Activated CD8-positive, alpha-beta memory T cell treated with anti-CD3 and anti-CD28 coated beads, Interleukin-2, amount 50 U/mL, for 4 hours (primary cell): ENCODE measurements at places on chromosomes 16 and 17.

- DNase-seq: no peak
Observed at GRCh38 chr16:88347656-88348376, 34.9 kb upstream of the ZNF469 start.

- DNase-seq: no peak
Observed at GRCh38 chr16:15513156-15513555, 78.8 kb downstream of the BMERB1 start.

DNA sequence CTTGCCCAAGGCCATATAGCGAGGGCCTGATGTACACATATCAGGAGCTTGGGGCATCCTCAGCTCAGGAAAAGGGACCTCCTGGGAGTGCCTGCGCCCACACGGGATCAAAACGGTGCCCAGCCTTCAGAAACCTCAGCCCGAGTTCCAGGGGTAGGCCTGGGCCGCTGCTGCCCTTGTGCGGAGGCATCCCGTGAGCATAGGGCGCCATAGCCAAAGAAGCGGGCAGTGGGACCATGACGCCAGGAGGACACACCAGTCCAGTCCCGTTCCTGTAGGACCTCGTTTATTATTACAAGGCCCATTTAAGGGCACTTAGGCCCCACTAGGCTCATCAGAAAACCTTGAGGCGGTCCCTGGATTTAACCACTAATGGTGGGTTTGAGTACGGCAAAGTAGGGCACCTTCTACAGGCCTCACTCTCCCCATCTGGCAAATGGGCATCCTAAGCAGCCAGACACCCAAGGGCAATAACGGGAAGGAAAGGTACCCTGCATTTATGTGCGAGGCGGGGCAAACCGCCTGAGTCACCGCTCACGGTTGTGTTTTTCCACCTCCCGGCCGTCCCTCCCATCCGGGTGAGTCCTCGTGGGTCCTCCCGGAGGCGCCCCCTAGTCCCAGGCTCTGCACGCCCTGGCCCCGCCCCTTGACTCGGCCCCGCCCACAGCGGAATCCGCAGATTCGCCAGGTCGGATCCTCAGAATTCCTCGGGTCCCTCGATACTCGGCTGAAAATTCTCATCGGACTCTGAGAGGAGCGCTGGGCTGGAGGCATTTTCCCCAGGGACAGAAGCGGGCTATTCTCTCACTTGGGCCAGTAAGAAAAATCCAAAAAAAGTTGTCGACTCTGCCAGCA lies 726 bp upstream of the SETD1A start:
- peak; percentile 93 for DNase-seq

- DNase-seq: no peak
Observed at GRCh38 chr16:53433509-53433908, 762 bp upstream of the RBL2 start.

- DNase-seq: no peak
Observed at GRCh38 chr17:81234940-81235821, 3.7 kb downstream of the TEPSIN start.

GRCh38 chr16:5003211-5003610 lies 30.5 kb downstream of the NAGPA start:
- no peak for DNase-seq

GRCh38 chr16:165539-166374 lies at the start of gene HBM:
HBM (plus strand) TSS chr16:165978; CDS start chr16:165998, 20 bp downstream.
- no peak for DNase-seq

GRCh38 chr16:69930117-69930776 lies 20.9 kb upstream of the CLEC18A start:
- peak; percentile 34 for DNase-seq

- DNase-seq: peak; percentile 43
Observed at GRCh38 chr17:50865060-50865867, 890 bp downstream of the TOB1 start.

DNA sequence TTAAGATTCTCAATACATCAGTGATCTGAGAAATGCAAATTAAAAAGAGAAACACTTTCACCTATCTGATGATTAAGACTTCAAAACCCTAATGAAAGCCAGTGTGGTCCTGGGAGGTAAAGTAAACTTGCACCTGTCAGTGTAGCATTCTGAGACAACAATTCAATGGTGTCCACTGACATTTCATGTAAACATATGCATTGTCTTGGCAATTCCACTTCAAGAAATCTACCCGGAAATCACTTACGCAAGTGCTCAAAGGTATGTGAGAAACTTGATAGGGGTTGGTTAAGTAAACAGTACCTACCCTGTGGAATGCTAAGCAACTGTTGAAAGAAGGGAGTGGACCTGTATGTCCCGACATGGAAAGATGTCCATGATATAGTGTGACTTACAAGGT lies 2.1 kb downstream of the ST6GALNAC1 start:
- no peak for DNase-seq

- no peak for DNase-seq
Observed at GRCh38 chr17:59368218-59368857, 36.9 kb downstream of the YPEL2 start.

DNA sequence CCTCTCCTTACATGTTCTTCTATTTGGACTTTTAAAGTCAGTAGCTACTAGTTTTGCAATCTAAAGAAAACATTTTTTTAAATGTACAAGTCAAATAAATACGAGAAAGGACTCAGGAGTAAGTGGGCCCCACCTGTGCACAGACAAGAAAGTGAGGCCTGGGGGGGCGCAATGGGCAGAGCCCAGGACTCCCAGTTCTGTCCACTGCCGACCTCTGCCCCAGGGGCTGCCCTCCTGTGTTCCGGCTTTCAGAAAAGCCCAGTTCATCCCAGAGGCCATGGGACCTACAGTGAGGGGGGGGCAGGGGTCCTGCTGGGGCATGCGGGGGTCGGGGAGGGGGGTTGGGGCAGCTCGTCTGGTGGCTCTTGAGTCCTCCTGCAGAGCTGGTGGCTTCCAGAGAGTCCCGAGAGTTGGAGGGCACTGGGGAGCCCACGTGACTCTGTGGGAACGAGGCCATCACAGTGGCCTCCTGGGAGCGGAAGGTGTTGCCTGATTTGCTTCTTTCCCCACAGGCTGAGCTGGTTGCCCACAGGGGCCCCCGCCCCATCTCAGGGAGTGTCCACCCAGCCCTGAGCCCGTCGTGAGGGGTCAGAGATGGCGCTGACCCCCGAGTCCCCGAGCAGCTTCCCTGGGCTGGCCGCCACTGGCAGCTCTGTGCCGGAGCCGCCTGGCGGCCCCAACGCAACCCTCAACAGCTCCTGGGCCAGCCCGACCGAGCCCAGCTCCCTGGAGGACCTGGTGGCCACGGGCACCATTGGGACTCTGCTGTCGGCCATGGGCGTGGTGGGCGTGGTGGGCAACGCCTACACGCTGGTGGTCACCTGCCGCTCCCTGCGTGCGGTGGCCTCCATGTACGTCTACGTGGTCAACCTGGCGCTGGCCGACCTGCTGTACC lies 2.4 kb downstream of the UTS2R start:
- DNase-seq: no peak

- no peak for DNase-seq
Observed at GRCh38 chr17:79681101-79681621, 49.6 kb upstream of the ENPP7 start.

DNA sequence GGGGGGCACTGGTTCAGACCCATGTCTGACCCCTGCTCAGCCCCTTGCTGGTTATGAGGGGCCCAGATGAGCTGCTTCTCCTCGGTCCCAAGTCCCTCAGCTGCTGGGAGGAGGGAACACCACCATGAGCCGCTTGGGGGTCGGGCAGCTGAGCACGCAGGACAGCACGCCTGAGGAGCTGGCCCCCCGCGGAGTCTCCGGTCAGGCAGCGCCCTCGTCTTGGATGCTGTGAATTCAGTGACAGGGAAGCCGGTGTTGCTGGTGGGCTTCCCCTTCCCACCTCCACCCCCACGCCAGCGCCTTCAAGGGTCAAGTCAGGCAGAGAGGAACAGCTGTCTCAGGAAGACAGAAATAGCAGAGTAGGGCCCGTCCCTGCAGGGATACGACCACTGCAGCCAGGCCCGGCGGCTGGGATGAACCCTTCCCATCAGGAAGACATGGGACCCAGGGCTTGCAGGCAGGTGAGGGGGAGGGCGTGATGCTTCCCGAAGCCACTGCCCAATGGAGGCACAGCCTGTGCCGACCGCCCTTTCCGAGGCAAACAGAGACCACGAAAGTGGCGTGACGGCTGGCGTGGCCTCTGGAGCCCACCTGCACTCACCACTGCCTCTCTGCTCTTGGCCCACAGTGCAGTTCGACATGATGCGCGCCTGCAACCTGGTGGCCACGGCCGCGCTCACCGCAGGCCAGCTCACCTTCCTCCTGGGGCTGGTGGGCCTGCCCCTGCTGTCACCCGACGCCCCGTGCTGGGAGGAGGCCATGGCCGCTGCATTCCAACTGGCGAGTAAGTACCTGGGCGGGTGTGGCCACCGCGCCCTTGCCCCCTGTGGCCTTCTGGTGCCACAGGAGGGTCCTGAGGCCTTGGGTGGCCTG lies 8.1 kb downstream of the TMEM204 start:
- no peak for DNase-seq

DNA sequence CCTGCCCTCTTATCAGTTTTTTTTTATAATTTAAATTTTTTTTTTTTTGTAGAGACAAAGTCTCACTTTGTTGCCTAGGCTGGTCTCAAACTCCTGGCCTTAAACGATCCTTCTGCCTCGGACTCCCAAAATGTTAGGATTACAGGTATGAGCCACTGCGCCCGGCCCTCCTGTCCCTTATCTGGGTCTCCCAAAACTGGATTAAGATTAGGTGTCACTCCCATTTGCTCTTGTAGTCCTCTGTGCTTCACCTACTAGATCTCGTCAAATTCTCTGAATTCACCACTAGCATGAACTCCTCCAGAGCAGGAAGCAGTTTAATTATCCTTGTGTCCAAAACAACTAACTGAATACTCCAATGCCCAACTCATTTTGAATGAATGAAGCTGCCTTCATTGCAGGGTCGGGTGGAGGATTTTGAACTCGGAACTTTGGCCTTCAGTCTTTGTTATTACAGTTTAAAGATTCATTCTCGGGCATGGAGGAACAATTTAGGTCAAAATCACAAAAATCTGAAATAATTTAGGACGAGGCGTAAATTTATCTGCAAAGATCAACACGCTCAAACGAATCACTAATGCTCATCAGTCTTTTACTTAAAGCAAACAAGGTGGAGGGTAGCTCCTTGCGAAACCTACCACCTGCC lies 802 bp upstream of the ATXN2L start:
- no peak for DNase-seq

- no peak for DNase-seq
Observed at GRCh38 chr17:82091264-82092066, 6.6 kb downstream of the FASN start.

GRCh38 chr16:30688701-30689100 lies 10.3 kb upstream of the SRCAP start:
- no peak for DNase-seq

- DNase-seq: no peak
Observed at GRCh38 chr16:529012-529575, 1.6 kb downstream of the CAPN15 start.

GRCh38 chr16:12497526-12497925 lies 306.2 kb downstream of the CPPED1 start:
- no peak for DNase-seq

DNA sequence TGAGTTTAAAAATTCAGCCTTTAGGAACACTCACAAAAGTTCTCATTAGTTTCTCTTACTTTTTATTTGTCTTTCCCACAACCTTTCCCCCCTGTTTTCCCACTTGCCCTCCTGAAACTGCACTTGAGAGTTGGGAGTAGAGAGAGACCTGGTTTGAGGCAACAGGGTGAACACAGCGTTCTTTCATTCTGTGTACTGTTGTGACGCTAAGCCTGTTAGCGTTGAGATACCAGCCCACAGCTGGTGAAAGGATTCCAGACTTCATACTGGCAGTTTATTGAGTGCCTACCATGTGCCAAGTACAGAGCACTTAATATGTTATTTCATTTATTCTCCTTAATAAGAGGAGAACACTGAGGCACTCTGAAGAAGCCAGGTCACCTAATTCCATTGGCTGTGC lies 10.3 kb downstream of the TNRC6C start:
- no peak for DNase-seq

DNA sequence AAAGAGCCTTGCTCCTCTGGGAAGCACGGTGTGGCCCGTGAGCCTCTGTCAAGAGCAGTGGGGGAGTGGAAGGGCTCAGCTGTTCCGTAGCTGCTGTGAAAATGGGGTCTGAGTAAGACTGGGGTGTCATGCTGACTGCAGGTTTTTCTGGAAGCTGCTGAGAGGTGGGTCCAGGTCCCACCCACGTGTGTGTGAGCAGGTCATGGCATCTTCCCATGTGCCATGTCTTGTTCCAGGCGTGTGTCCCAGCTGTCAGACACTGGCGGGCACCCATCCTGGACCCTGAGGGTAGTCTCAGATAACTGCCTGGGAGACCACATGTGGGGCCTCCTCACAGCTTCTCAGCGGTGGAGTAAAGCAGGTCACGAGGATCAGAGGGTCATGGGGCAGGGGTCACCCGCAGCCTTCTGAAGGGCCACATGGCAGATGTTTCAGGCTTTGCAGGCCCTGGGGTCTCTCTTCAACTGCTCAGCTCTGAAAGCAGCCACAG lies 92.9 kb downstream of the NPIPB11 start:
- DNase-seq: no peak

DNA sequence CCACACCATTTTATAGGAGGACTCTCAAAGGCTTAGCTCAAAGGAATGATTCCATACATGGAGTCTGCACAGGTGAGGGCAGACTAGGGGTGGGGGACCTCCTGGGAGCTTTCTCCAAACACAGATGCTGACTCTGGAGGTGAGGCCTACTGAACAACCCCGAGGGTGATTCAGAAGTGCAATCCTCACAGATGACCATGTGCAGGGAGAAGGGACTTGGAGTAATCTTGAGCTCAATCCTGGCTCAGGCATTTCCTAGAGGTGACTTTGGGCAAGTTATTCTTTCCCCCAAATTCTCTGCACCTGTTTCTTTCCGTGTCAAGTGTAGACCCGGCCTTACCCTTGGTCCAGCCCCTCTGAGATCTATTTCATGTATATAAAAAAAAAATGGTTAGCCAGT lies 401.5 kb downstream of the SLC39A11 start:
- DNase-seq: no peak

DNA sequence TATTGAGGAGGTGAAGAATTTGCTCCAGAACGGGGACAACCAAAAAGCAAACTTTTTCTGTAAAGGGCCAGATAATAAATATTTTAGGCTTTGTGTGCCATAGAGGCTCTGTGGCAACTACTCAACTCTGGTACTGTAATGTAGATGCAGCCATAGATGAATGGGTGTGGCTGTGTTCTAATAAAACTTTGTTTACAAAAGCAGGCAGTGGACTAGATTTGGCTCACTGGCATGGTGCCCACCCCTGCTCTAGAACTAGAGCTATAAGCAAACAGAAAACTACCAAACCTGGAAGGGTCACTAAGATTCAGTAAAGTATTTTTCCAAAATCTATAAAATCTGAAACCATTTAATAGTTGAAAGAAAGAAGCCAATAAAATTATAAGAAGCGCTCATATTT lies 24.6 kb upstream of the SMURF2 start:
- no peak for DNase-seq

- DNase-seq: no peak
Observed at GRCh38 chr16:54231919-54232318, 54.7 kb downstream of the IRX3 start.

GRCh38 chr16:12062343-12063003 lies 85.9 kb downstream of the SNX29 start:
- no peak for DNase-seq

GRCh38 chr17:17818088-17818526 lies 18.7 kb downstream of the SREBF1 start:
- DNase-seq: no peak

GRCh38 chr16:13426269-13426668 lies 493.7 kb upstream of the ERCC4 start:
- no peak for DNase-seq

- no peak for DNase-seq
Observed at GRCh38 chr16:27225536-27226360, 22.4 kb downstream of the KDM8 start.
